ENCODE measurements at places on chromosomes 11 and 22.

DNA sequence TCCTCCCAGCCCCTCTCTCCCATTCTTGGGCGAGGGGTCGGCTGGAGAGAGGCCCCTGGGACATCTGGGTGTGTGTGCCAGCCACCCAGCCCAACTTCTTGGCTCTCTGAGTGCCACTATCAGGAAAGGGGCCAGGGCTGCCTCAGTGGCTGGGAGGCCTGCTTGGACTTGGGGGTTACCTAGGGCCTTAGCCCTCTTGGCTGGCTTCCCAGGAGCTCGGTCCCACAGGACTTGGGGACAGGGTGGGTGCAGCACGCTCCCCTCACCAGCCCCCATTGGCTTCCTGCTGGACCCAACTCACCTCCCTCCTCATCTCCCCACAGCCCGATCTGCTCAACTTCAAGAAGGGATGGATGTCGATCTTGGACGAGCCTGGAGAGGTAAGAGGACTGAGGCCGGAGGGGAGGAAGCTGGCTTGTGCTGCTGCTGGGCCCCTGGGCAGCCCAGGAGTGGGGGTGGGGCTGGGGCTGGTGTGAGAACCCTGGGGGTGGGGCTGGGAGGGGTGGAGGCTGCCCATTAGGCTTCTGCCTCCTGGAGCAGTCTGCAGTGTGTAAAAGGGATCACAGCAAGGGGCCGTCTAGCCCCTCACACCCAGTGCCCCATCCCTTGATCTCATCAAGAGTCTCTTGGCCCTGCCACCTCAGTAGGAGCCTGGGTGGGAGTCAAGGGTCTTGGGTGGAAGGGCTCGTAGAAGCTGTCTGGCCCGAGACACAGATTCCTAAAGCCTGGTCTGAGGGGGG lies 54.8 kb downstream of the TRIOBP start:
- no peak for DNase-seq

GRCh38 chr22:36385491-36386350 lies 2.0 kb downstream of the MYH9 start:
- DNase-seq, result no peak

GRCh38 chr22:11613898-11614755 lies 3913.9 kb upstream of the OR11H1 start:
- DNase-seq, result no peak

GRCh38 chr11:120205596-120206161 lies 5.2 kb upstream of the OAF start:
- no peak for DNase-seq

DNA sequence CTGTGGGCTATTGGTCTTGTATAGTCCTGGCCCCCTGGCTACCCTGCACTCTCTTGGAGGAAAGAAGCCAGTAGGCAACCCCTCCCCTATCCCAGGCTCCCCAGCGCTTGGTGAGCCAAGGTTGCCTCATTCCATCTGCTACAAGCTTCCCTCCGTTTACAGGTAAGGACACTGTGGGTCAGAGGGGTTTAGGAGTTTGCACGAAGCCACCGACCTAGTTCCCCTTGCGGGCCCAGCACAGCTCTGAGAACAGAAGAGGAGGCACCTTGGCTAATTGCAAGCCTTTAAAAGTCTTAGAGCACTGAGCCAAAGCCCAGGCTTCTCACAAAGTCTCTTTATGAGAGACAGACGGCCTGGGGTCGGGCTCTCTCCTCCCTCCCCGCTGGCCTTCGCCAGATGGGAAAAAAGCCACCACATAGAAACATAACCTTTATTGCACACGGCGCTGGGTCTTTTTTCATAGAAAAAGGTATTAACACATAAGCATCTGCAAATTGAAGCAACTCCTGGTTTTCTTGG lies 99.8 kb downstream of the CEP164 start:
- DNase-seq, result no peak

GRCh38 chr11:76604081-76604625 lies 66.4 kb downstream of the LRRC32 start:
- no peak for DNase-seq

- DNase-seq, result peak; percentile 36
These were observed 657 bp downstream of the ELMOD1 start for GRCh38 chr11:107591378-107592230.

DNA sequence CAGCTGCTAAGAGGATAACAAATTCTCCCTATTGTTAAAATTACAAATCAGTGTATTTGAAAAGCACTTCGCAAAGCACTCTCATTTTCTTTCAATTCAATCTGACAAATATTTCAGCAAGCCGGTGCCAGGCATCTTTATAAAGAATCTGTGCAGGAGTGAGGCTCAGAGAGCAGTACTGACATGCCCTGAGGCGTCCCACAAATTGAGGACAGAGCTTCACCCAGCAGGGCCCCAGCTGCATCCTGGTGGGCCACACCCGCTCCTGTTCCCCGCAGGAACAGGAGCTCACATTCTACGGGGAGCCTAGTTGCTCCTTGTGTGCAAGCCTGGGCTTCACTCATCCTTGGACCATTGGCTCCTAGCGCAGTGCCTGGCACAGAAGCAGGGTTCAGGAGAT lies 60.9 kb upstream of the EIF3D start:
- no peak for DNase-seq

DNA sequence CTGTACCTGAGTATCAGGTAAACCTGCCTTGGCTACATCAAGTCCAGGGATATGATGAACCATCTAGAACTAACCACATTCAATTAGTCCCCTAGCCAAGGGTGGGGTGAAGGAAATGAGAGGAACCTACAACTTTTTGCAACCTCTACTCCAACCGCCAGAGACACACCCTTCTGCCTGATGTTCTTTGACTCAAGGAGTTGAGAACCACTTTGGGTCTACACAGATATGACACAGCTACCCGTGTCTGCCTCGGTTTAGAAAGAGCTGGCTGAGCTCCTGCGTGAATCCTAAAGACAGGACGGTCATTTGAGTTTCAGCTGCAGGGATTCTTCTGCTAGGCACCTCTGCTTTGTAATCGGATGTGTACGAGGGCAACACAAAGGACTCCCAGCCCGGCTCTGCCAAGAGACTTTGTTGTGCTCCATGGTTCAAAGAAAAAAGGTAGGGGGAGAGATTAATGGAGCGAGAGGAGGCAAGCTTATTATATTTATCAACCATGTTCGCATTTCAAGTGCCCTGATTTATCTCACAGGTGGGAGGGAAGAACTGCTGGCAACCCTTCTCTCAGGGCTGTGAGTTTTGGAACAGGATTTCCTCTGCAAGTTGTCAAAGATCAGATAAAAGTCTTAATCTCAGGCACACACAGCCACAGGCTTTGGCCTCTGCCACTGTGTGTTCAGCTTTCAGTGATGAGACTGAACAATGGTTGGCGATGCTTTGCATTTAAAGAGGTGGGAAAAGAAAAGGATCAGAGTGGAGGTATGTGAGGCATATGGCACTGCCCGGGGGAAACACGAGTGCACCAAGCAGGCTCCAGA lies 35.1 kb downstream of the FLI1 start:
- DNase-seq, result no peak

DNA sequence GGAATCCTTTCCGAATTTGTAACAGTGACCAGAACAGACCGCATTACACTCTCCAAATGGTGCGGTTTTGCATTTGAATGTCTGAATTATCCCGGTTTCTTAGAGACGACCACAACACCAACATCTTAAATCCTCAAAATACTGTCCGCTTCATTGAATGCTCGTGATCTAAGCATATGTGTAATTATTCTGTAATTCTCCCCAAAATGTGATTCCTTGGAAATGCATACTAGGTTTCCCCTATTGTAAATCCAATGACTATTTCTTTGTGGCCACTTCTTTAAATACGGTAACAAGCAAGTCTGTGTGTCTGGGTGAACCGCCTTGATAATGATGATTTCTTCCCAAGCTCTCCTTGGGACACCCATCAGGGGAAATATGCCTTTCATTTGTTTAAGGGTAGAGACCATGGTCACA lies 87.3 kb upstream of the DBX1 start:
- no peak for DNase-seq

GRCh38 chr11:72869831-72870230 lies 55.6 kb downstream of the ATG16L2 start:
- DNase-seq, result no peak

GRCh38 chr22:23478175-23478574 lies 101.9 kb downstream of the IGLL1 start:
- no peak for DNase-seq

DNA sequence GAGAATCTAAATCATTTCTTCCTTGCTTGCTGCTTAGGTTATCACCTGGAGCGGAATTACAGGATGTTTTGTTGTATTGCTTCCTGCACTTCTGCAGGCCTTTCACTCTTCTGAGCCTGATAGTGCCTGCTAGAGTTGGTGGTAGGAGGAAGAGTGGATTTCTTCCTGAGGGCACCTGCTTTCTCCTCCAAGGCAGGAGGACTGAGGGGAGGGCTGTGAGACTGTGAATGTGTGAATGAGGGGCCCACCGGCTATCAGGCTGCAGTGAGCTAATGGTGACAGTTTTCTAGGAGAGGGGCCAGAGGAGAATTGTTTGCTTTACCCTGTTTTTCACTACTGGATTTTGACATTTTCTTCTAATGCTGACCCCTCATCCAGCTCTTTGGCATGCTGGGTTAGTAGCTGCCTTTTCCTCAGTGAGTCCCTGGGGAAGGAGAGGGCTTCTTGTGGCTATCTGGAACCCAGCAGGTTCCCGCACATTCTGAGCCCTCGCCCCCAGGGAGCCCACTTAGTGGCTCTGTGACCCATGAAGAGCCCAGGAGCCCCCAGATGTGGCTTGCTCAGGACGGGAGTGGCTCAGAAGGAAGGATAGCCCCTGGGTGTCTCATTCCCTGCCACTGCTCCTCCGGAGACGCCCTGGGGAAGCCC lies 39.1 kb downstream of the DIXDC1 start:
- DNase-seq, result no peak

GRCh38 chr11:64036087-64037026 lies 626 bp downstream of the FLRT1 start:
- DNase-seq, result peak; percentile 65

DNA sequence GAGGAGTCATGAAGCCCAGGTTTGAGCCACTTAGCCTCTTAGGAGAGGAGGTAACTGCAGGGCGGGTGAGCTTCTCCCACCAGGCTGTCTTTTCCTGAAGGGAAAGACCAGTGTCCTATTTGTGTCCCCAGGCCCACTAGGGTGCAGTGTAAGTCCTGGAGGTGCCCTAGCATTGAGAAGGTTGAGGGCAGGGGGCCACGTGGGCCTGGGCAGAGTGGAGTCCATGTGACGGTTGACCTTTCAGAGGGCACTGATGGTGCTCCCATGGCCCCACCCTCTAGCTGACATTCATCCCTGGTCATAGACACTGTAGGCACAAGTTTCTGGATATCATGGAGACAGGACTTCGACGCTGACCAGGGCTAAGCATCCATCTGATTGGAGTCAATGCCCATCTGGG lies 44.1 kb upstream of the TP53I11 start:
- no peak for DNase-seq

Data from femur (tissue), 1 donor.